ENCODE measurements at places on chromosomes 1 and 21.

DNA sequence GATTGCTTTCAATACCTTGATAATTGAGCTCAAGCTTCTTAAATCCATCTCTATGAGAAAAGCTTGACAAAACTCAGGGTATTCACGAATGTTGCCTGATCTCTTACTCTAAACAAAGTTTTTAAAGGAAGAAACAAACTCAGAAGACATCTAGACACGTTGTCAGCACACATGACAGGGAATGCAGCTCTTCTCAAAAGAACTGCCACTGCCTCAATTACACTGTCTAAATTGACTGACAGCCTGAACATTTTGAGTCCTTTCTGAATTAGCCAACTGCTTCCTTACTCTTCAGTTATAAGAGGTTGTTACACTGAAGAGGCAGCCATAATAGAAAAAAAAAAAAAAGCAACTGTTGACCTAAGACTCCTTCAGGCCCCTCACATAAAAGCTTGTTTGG lies 1646.7 kb upstream of the B3GALT2 start:
- no peak for DNase-seq

DNA sequence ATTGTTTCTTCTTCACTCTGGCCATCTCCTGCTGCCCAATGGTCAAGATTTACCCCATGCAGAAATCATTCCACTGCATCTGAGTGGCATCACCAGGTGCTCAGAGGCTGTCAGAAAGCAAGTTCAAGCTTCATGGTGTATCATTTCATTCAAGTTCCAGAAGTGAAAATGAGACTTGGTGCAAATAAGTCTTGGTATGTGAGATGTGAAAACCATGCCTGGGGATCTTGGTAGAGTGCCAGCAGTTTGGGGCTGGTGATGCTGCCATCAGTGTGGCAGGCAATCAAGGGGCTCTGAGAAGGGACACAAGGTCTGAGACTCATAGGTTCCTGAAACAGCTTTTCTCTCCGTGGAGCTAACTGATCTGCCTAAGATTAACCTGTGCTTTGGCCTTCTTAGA lies 52.0 kb downstream of the CD2 start:
- no peak for DNase-seq

- no peak for DNase-seq
Observed at GRCh38 chr1:20107351-20107750, 12.0 kb downstream of the PLA2G2D start.

GRCh38 chr1:8589571-8589970 lies 227.9 kb downstream of the RERE start:
- DNase-seq: no peak

- no peak for DNase-seq
Observed at GRCh38 chr21:31576428-31576827, 83.1 kb upstream of the SOD1 start.

GRCh38 chr1:82337635-82338034 lies 536.9 kb downstream of the ADGRL2 start:
- DNase-seq: no peak

DNA sequence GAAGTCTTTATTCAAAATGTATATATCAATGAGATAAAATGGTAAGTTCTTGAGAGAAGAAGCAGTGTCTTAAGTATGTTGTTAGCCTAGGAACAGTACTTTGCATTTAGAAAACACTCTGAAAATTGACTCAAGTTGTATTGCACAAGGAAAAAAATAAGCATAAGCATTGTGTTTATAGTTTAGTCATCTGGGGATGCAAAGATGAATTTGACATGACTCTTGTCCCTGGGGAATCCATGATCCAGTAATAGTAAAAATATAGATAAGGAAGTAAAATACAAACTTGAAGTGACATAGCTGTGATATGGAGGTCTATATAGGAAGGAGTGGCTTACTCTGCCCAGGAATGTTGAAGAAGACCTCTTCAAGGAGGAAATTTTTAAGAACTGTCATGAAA lies 185.0 kb upstream of the PTBP2 start:
- no peak for DNase-seq

- DNase-seq: peak; percentile 52
Observed at GRCh38 chr1:156090840-156091188, 8.5 kb upstream of the MEX3A start.

DNA sequence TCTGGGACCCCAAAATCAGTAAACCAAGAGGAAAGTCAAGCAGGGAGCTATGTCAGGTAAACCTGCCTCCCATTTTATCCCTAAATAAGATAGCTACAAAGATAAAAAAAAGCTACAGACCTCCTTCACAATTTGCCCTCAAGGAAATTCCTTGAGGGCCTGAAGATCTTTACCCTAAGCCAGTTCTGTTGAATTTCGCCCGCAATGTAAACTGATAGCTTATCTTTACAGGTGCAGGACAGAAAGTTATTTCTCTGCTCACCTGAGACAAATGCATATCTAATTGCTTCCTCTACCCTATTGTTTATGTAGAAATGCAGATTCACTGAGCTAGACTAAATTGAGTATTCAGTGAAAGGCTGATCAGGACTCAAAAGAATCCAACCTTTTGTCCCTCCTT lies 153.4 kb upstream of the CHRM3 start:
- no peak for DNase-seq

- no peak for DNase-seq
Observed at GRCh38 chr1:25800703-25801377, 847 bp downstream of the SELENON start.

- DNase-seq: peak; percentile 45
Observed at GRCh38 chr1:230421481-230421880, 4.7 kb downstream of the PGBD5 start.

DNA sequence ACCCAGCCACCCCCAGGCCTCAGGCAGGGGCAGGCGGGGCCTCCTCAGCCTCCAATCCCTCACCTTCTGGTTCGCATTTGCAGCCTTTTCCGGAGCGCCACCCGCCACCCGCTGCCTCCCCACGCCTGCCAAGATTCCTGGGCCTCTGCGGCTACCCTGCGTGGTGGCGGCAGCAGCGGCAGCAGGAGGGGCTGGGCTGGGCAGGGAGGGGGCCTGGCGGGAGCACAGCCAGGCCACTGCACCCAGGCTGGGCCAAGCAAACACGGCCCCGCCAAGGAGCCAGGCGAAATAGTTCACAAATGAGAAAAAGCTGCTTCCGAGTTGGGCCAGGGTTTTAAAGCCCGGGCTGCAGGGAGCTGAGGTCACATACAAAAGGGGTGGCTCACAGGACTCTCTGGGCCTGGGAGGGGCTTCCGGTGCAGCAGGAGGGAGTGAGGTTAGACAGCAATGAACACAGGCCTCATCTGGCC lies 9.8 kb downstream of the COL8A2 start:
- DNase-seq: no peak

GRCh38 chr1:50066806-50067205 lies 41.9 kb upstream of the ELAVL4 start:
- DNase-seq: no peak

DNA sequence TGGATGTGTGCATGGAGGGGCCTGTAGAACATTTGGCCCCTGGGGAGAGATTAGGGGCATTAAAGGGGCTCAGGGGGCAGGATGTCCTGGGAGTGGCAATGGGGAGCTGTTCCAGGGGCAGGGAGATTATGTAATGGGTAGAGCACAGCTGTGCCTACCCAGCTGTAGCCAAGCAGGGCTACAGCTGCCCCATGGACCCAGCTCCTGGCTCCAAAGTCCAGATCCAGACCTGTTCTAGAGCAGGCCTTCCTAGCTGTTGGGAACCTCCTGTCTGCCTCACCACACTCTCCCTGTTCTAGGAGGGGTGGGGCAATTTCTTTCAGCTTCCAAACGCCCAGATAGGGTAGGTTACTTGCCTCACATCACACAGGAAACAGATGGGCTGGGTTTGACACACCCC lies 5.6 kb downstream of the RPS6KA1 start:
- no peak for DNase-seq

- no peak for DNase-seq
Observed at GRCh38 chr1:219926363-219926998, 1.9 kb downstream of the SLC30A10 start.

GRCh38 chr1:18989176-18989799 lies 32.8 kb upstream of the IFFO2 start:
- DNase-seq: no peak

GRCh38 chr1:184050636-184051035 lies 894 bp upstream of the TSEN15 start:
- DNase-seq: no peak

DNA sequence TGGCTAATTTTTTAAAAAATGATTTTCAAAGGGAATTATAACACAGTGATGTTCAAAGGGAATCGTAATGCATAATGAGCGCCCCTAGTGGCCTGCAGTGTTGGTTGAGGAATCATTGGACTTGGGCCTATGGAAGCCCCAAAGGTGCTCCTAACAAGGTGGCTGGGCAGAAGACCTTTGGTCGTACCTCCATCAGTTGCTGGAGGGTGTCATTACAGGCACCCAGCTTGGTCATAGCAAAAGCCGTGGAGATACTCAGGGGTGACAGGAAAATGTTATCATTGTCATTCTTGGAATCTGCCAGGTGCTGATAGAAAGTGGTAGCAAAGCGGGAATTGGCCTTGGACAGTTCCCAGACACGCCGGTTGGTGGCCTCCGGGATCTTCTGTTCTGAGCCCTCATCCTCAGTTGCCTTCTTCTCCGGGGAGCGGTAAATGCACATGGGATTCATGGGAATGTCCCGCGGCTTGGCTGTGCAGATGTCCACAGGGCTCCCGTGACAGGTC lies 2.7 kb downstream of the SERPINC1 start:
- DNase-seq: no peak

GRCh38 chr1:161981735-161982506 lies 41.7 kb downstream of the OLFML2B start:
- no peak for DNase-seq

- DNase-seq: no peak
Observed at GRCh38 chr1:231841616-231842344, 215.2 kb downstream of the DISC1 start.

- DNase-seq: peak; percentile 94
Observed at GRCh38 chr1:231663211-231663792, 36.7 kb downstream of the DISC1 start.

DNA sequence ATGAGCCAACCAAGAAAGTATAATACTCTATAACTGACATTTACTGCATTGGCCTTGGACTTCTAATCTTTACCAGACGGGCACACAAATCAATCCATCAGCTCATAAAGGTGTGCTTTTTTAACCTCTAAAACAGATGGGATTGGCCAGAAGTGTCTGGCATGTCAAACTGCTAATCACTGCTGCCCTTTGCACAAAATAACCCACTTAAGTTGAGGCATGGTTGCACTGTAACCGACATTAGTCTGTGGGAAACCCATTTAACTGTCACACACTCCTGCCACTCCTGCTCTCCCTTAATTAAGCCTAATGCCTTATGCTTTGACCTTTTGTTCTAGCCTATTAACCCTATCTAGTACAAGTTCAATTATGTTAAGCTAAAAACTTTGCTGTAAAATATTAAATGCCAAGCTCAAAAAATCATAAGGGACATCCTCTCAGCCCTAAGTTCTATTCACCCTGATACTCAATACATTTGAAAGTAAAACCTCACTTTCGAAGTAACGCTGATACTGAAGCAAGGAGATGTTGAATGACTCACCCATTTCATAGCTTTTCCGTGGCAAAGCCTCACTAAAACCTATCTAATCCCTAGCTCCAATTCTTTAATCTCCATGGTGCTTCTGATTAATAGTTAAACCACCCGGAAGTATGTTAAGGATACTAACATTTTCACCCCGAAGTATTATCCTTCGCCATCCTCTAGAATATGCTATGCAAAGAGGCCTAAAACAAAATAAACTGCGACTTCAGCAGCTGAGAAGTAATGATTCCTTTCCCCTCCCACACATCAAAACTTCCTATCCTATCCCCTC lies 12.9 kb downstream of the NRIP1 start:
- DNase-seq: peak; percentile 33

DNA sequence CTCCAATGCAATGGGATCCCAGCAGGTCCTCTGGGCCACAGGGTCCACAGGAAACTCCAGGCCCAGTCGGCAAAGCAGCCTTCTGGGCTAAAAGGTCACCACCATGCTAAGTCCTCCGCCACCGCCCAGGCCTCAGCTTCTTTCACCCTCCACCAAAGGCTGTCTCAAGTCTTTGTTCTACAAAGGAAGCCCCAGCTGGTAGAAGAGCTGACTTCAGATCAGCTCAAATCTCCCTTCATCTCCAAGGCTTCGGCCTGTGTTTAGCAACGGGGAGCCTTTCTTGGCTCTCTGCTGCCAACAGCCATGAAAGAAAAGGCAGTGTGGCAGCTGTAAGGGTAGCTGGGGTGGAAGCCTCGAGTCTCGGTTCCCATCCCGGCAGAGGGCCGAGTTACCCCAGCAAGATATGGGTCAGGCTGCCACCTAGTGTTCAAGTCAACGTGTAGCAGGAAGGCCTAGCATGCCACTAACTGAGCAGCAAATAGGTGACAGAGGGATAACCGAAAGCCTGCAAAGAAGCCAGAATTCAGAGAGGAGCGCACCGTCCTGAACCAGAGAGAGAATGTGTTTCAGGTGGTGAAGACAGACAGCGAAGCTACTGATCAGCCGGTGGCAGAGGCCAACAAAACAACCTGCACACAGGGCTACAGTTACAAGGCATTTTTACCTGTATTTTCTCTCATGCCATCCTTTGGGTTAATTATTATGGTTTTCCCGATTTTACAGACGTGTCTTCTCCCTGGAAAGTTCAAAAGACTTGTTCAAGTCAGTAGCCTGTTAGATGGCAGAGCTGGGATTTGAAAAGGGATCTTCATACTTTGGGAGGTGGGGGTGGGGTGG lies 26.8 kb upstream of the CRNN start:
- DNase-seq: peak; percentile 84

- DNase-seq: no peak
Observed at GRCh38 chr1:36137226-36137625, 12.1 kb downstream of the TRAPPC3 start.

DNA sequence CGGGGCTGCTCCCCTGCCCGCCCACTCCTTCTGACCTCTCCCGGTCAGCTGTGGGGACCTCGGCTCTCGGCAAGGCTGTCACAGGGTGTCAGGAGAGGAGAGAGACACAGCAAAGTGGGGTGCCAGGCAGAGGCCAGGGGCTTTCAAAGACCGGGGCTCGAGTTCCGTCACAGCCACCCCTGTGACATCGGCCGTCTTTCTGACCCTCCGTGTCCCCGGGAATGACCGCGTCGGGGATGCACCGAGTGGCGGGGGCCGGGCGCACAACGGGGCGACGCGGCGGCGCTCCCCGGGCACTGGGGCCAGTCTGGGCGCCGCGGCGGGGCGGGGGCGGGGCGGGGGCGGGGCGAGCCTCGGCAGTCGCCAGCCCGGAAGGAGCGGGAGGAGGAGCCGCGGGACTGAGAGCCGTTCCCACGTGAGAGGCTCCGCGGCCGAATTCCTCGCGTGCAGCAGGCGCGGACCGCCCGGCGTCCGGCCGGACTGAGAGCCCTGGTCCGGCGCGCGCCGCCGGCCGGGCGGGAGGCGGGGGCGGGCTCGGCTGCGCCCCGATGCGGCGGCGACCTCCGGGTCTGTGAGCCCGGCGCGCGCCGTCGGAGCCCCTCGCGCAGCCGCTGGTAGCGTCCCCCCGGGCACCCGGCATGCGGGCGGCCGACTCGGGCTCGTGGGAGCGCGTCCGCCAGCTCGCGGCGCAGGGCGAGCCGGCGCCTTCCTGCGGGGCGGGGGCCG lies 229.7 kb upstream of the TMEM51 start:
- peak; percentile 56 for DNase-seq
